ENCODE measurements at places on chromosomes 4 and X. TPM values are rescaled to one million over a fixed set of nuclear protein-coding genes. Genes with fewer than 3 reads are reported as not detected.

The SORCS2 gene
- 0.91 TPM for total RNA-seq

The VEGFD gene
- total RNA-seq: 1.1 TPM

The HERC5 gene
- 12.0 TPM for total RNA-seq

The TMEM35A gene
- not detected for total RNA-seq

The HPGDS gene
- not detected for total RNA-seq

The STBD1 gene
- total RNA-seq: 0.57 TPM

The PDS5A gene
- total RNA-seq: 45.4 TPM

The TMPRSS11D gene
- total RNA-seq: not detected

The RAB9B gene
- 0.97 TPM for total RNA-seq

The RAB33A gene
- not detected for total RNA-seq

The SRPK3 gene
- 0.11 TPM for total RNA-seq

The LIN54 gene
- total RNA-seq: 12.7 TPM

The TMSB15A gene
- total RNA-seq: 31.4 TPM

The COL25A1 gene
- total RNA-seq: 0.74 TPM

The TET2 gene
- 3.2 TPM for total RNA-seq

The DOK7 gene
- total RNA-seq: 0.11 TPM

The NRK gene
- total RNA-seq: 4.3 TPM

The FSTL5 gene
- total RNA-seq: 0.06 TPM

The TMEM31 gene
- not detected for total RNA-seq

The CXCL1 gene
- total RNA-seq: 21.4 TPM

The HADH gene
- 5.3 TPM for total RNA-seq

The SSX4B gene
- not detected for total RNA-seq

The FGFR3 gene
- 0.46 TPM for total RNA-seq

The SPANXD gene
- 1.5 TPM for total RNA-seq

The C4orf51 gene
- total RNA-seq: not detected

The SHROOM4 gene
- total RNA-seq: 0.92 TPM

The PLXNB3 gene
- total RNA-seq: 1.0 TPM

The PGAM4 gene
- not detected for total RNA-seq

The S100G gene
- not detected for total RNA-seq

The WDFY3 gene
- total RNA-seq: 6.3 TPM

The ERVMER34-1 gene
- total RNA-seq: not detected

The NDST3 gene
- total RNA-seq: 0.57 TPM

The FIP1L1 gene
- total RNA-seq: 39.7 TPM
